HFF-Myc (cell line): ENCODE measurements at places on chromosomes 13 and 19.
A peak's percentile ranks its signal among the peaks of the same experiment; 100 is the strongest.

DNA sequence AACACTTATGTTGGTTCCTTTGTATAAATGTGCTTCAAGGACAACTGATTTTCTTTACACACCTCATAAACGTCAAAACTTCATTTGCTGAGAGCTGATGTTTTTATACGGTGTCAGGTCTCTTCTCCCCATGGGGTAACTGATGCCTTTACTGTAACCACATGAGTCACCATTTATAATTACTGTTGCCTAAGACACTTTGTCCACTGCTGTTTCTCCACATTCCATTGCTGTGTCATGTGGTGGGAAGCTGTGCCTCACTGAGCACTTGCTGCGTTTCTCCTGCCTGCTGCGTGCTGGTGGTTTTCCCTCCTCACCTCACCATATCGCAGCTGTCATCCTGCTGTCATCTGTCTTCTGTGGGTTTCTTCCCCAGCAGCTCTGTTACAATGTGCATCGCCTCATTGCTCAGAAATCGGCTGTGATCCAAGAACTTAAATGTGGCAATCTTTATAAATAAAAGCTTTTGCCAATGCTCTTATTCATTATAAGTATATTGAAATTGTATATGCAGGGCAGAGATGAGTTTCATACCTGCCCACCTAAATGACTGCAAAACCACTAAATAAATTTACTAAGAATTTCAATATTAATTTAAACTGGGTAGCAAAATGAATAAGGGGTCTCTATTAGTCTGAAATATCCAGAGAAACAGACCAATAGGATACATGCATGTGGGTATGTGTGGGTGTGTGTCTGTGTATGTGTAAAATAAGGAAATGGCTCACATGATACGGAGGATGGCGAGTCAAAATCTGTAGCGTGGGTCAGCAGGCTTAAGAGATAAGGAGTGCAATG, 547.0 kb upstream of the SLITRK5 start:
- DNase-seq = peak; percentile 64

DNA sequence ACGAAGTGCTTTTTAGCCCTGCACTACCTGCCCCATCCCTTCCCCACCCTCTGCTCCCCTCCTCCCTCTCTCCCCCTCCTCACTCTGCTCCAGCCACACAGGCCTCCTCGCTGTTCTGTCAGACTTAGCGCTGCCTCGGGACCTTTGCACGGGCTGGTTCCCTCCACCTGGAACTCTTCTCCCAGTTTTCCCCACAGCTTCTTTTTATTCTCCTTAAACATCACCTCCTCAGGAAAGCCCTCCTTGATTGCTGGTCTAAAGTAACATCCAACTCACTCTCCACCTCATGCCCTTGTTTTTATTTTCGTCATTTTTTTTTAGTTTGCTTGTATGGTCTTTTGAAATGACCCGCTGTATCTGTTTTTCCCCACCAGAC, 19.6 kb upstream of the ZNRF4 start:
- DNase-seq = no peak

DNA sequence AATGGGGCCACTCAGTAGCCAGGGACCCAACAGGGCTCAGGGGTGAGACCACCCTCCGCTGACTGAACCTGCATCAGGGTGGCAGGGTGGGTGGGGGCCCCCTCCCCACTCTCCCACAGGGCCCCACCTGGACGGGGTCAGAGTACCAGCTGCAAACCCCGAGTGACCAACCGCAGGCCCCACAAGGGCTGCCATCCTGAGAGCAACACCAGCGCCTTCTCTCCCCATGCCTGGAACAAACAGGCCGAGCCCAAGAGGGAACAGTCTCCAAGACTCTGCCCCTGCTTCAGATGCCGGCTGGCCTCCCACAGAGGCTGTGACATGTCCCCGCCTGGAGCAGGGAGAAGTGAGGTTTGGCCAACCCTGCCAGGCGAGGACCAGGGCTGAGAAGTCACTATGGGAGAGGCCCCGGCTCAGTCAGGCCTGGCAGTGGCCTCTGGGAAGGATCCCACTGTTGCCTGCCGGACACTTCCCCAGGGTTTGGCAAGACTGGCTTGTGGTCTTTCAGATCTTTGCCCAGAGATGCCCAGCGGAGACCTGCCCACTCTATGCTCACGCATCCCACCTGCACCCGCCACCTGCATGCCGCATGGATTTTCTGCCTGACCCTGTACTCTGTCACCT, 27.2 kb downstream of the MPND start:
- DNase-seq = no peak

DNA sequence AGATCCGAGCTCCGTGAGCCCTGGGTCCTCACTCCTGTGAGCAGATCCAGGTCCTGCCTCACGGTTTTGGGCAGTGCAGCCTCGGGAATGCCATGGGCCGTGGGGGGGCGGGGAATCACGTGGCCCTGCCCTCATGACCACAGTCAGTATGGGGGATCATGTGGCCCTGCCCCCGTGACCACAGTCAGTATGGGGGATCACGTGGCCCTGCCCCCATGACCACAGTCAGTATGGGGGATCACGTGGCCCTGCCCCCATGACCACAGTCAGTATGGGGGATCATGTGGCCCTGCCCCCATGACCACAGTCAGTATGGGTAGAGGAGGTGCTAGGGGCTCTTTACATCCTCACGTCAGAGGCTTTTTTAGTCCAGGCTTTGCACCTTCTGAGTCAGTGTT, 64.3 kb upstream of the F7 start:
- no peak for DNase-seq

- DNase-seq = peak; percentile 31
Observed at GRCh38 chr19:19105365-19106055, 32.8 kb downstream of the TMEM161A start.

- DNase-seq = no peak
Observed at GRCh38 chr13:31476266-31476665, 263.1 kb upstream of the RXFP2 start.

- no peak for DNase-seq
Observed at GRCh38 chr19:51542699-51543098, 11.2 kb upstream of the SIGLEC6 start.
